ENCODE measurements at places on chromosomes 1 and 21.

GRCh38 chr1:30900931-30901560 is 7.5 kb downstream of the SDC3 start:
- DNase-seq, result no peak

GRCh38 chr1:206006946-206007345 is 3.8 kb upstream of the RAB7B start:
- DNase-seq, result no peak

- DNase-seq, result no peak
These were observed 194.0 kb downstream of the KCNK2 start for GRCh38 chr1:215276582-215276981.

- DNase-seq, result no peak
These were observed 60.5 kb downstream of the TOR1AIP2 start for GRCh38 chr1:179817056-179817455.

- no peak for DNase-seq
These were observed 15.8 kb upstream of the REG4 start for GRCh38 chr1:119827010-119827409.

GRCh38 chr1:110130113-110130591 is 17.9 kb downstream of the UBL4B start:
- no peak for DNase-seq

GRCh38 chr1:103525114-103525606 is 339 bp upstream of the RNPC3 start:
- DNase-seq, result peak; percentile 2

GRCh38 chr1:192489748-192490147 is 85.8 kb upstream of the RGS1 start:
- DNase-seq, result no peak
